Activated naive CD8-positive, alpha-beta T cell treated with anti-CD3 and anti-CD28 coated beads, Interleukin-2, amount 10 ng/mL, durations not matched to agents 7 days and 5 days (primary cell): ENCODE measurements at places on chromosomes 3 and 15. TPM values are rescaled to one million over a fixed set of nuclear protein-coding genes. Genes with fewer than 3 reads are reported as not detected.

DNA sequence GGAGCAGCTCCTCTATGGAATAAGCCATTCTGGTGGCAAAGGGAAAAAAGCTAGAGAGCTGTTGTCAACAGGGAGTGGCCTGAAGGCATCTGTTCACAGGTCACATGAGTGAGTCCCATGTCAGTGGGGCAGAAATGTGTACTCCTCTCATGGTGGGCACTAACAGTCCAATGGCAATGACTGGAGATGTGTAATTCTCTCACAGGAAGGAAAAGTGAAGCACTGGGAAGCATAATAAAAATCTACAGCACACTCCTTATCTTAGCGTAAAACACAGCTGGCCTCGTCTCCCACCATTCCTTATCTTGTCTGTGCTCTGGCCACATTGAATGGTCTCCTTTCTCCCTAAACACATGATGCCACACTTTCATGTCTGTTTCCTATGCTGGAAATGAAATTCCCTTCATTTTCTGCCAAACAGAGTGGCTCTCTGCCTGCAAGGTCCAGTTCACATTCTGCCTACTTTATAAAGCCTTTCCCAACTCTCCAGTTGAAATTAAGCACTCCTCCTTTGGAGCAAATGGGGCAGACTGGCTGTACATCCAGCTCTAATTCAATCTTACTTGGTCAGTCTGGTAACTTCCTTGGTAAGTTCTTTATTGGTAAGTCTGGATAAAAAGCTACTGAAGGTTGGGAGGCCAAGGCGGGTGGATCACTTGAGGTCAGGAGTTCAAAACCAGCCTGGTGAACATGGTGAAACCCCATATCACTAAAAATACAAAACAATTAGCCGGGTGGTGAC lies 139.8 kb downstream of the RPL22L1 start:
- DNase-seq, result no peak

The SOX2 gene
- total RNA-seq, result not detected

- peak; percentile 31 for DNase-seq
Measured at GRCh38 chr3:53753518-53754183, 92.6 kb downstream of the CHDH start.

The KNG1 gene
- total RNA-seq, result not detected

The CCK gene
- total RNA-seq, result not detected

- DNase-seq, result no peak
Measured at GRCh38 chr3:160128056-160128455, 97.2 kb upstream of the C3orf80 start.

The RBPMS2 gene
- total RNA-seq, result not detected

DNA sequence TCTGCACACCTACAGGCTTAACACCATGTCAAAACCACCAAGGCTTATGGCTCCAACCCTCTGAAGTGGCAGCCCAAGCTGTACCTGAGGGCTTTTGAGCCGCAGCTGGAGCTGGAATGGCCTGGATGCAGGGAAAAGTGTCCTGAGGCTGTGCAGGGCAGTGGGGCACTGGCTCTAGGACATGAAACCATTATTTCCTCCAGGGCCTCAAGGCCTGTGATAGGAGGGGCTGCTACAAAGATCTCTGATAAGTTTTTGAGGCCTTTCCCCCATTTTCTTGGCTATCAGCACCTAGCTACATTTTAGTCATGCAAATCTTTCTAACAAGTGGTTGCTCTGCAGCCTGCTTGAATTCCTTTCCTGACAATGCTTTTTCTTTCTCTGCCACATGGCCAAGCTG lies 37.6 kb downstream of the SPATA16 start:
- DNase-seq, result no peak

DNA sequence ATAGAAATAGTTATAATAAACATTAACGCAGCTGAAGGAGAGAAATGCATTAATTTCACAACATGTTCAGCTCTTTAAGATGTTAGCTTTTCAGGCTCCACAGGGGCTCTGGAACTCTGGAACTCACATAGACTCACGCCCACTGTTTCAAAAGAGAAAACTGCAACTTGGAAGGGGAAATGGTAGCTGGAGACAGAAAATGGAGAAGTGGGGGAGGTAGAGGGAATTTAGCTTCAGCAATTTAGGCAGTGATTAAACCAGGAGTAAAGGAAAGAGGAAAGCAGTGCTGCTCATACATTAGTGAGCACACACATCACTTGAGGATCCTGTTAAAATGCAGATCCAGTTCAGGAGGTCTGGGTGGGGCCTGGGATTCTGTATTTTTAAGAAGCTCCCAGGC lies 274.8 kb upstream of the TRIM42 start:
- DNase-seq, result no peak

DNA sequence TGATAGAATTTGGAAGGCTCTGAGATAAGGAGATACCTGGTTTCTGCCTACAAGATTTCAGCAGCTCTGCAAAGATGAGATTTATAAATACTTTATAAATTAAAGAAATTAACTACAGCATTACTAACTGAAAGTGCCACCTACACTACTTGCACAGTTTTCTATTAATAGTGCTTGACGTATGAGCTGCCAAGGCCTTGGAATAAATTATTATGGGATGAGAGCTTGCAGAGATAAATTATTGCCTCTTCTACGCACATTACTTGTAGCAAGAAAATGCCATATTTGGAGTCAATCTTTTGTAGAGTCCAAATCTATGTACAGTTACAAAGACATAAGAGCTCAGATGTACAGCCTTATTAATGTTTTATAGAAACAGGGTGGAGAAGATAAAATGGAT lies 89.1 kb downstream of the BCHE start:
- DNase-seq, result no peak

DNA sequence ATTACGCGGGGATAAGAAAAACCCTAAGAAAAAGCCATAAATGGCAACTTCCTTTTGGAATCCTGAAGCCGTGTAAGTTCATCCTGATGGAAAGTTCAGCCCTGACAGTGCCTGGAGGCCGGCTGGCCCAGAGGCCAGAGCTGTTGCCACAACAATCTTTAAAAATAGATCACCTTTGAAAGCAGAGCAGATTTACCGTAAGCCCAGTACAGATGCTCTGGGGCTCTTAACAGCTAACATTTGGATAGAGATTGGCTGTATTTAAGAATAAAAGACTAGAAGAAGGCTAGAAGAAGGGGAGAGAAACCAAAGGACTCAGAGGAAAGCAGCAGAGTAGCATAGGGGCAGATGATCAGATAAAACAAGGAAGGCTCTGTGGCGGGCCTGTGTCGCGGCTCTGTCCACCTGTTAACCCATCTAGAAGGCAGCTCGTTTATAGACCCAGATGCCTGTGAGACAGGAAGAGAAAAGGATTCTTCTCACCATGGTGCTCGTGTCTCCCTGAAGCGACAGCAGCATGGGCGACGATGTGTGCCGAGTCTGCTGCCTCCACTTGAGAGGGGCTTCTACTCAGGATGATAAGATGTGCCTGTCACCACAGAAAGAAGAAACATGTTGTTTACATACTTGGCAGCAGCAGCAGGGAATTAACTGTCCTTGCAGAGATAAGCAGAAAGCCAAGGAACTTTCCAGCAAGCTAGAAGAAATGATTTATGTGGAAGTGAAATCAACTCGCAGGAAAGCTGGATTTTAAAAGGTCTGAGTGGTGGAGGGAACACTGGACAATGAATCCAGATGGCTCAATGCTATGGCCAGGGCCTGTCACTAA lies 69.9 kb downstream of the SYNM start:
- DNase-seq, result no peak

- no peak for DNase-seq
Measured at GRCh38 chr3:31472479-31473390, 60.0 kb upstream of the STT3B start.

The PTPRG gene
- total RNA-seq, result not detected

- DNase-seq, result no peak
Measured at GRCh38 chr15:65214010-65214409, 2.7 kb upstream of the CILP start.

- DNase-seq, result no peak
Measured at GRCh38 chr15:90240856-90241255, 6.8 kb downstream of the GDPGP1 start.

The MUC20 gene
- 3.0 TPM for total RNA-seq

- no peak for DNase-seq
Measured at GRCh38 chr15:66843581-66843980, 141.5 kb downstream of the SMAD6 start.

GRCh38 chr3:191568206-191568605 lies 107.2 kb downstream of the PYDC2 start:
- no peak for DNase-seq

DNA sequence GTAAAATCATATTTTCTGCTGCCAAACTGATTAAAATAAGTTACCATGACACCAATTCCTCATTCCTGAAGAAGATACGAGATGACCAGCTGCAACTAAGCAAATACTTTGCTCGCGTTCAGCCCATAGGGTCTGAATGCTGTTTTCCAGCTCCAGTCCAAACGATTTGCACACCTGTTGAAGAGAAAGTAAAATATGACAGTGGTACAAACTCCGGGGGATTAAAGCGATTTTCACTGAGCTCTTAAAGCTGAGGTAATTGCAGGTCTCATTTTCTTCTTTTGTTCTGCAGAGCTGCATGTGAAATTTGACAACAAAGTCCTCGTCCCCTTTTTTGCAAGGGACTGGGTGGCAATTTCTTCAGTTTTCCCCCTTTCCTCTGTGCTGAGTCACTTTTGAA lies 118.4 kb downstream of the NR2F2 start:
- no peak for DNase-seq

DNA sequence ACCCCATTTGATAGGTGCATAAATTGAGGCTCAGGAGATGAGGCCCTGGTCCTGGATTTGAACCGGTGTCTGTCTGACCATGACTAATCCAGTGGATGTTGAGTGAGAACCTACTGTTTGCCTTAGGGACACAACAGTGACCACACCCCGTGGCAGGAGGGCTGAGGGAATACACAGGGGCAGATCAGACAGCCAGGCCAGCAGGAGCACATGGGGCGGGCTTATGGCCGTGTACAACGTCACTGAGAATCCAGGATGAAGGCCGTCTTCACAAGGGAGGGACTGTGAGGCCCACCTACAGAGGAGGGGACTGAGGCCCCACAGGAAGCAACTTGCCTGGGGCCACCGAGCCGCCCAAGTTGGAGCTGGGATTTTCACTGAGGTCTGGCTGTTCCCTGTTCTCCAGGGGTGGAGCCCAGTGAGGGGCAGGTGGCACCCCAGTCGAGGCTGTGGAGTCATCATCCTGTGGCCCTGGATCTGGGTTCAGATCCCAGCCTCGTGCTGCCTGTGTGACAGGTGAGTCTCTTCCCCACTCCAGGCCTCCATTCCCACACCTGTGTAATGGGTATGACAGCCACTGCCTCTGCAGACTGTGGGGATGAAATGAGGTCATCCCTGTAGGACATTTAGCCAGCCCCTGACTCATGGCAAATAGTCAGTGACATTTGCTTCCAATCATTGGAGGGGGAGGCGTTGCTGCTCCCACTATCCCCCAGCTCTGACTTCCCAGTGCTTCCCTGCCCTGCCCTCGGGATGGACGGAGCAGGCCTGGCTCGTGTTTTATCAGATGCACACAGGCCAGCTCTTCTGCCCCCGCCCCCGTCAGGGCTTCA lies 6.3 kb upstream of the PLXND1 start:
- no peak for DNase-seq

The IGSF11 gene
- total RNA-seq, result 1.9 TPM

The GOLGA6L10 gene
- total RNA-seq, result 4.2 TPM

- DNase-seq, result peak; percentile 33
Measured at GRCh38 chr3:160568989-160569388, 3.6 kb upstream of the KPNA4 start.
